ENCODE measurements at places on chromosomes 2 and 18.

- DNase-seq = no peak
Observed at GRCh38 chr2:134170294-134170693, 83.6 kb upstream of the MGAT5 start.

DNA sequence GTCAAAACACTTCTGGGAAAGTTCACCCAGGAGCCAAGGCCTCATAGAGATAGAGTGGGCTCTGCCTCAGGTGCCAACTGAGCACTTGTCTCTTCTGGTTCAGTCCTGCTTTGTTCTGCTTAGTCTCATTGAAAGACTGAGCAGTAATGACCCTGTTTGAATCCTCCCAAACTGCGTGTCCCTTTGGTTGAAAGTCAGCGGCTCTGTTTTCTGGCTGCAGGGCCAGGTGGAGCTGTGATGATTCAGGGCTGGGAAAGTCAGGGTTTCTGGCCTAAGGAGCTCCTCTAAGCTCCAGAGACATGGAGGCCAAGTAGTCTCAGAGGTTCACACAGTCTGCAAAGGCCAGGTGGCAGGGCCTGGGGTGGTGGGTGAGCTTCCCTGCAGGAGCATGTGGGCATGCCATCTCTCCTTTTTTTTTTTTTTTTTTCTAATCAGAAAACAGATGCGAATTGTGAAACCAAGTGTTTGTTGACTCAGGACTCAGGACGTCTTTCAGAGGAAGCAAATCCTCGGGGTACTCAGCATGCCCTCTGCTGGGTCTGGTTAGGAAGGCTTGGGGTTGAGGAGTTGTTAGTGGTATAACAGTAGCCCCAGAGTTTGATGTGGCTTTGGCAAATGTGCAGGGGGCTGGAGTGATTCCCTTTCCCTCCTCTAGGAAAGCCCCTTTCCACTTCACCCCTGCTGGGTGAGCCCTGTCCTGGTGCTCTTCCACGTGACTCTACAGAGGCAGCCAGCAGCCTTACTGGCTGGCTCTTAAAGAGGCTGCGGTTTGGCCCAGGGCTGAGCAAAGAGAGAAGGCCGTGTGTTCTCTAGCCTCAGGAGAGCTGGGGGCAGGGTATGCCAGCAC is 38.3 kb downstream of the TMEM17 start:
- no peak for DNase-seq

DNA sequence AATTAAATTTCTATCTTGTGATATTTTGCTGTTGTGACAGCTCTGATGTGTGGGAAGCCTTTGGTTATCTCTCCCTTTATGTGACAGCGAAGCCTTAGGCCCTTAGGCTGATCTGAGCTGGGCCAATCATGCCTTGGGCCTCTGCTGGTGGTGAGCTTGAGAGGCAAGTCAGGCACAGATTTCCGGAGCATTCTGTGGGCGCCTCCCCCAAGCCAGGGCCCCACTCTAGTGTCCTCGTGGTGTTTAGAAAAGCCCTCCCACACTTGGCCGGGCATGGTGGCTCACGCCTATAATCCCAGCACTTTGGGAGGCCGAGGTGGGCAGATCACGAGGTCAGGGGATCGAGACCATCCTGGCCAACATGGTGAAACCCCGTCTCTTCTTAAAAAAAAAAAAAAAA is 239.8 kb downstream of the SH3RF3 start:
- DNase-seq = no peak

DNA sequence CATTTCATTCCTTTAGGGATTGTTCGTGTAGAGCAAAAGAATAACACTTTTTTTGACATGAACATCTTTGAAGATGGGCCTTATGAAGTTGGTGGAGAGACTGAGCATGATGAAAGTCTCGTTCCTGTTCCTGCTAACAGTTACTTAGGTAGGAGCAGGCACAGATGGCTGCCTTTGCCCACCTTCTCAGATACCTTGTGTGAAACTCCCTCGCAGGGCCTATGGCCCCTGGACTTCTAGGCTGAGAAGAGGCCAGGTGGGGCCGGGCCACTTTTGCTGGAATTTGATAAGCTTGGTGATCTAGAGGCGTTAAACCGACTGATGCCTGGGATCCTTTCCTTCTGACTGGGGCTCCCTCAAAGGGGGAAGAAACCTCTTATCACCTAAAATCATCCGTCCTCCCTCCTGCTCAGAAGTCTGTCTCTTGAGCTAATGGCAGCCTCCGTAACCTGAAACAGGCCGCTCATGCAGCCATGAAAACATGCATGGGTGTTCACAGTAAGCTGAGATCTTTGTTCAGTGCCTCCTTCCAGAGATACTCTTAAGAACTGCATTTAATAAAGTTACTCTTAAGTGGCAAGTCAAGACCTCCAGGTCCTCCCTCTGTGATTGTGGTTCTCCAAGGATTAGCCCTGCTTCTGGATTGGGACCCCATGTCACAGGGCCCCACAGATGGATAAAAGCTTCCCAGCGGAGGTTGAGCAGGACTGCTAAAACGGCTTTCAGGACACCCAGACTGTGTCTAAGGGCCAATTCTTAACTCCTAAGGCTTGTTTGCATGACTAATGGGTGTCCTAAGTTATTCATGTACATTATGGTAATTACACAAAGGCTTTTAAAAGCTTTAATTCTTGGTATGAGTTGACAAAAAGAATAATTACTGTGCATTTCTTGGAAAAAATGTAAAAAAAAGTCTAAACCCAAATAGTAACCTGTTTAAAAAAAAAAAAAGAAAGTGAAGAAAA is 43.9 kb downstream of the ITGA6 start:
- no peak for DNase-seq

DNA sequence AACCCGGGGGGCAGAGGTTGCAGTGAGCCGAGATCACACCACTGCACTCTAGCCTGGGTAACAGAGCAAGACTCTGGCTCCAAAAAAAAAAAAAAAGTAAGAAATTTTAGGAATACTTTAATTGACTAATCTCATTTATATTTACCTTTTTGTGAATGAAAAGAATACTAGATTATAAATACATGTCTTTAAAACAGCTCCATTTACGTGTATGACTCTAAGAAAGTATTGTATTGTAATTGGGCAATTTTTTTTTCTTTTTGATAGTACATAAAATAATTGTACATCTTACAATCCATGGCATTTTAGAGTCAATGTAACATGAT is 8.0 kb downstream of the IL36A start:
- DNase-seq = no peak

GRCh38 chr2:101560780-101561315 is 85.9 kb upstream of the RFX8 start:
- DNase-seq = peak; percentile 77

- peak; percentile 35 for DNase-seq
Observed at GRCh38 chr2:140863713-140864112, 1267.1 kb downstream of the LRP1B start.

DNA sequence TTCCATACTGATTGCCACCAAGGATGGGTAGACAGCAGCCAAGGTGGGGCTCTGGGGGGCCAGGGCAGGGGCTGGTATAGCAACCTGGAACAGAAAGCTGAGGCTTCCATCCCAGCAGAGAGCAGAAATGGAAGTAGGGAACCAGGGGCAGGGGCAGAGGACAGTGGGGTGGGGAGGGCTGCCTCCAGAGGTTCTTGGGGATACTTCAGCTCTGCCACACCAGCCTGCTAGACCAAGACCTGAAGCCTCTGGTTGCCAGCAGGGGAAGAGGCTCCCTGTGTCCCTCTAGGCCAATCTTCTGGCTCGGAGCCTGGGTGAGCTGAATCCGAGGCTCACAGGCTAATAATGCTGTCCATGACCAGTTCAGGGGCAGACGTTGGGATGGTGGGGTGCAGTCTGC is 329.0 kb downstream of the DYSF start:
- no peak for DNase-seq

GRCh38 chr2:112728378-112729175 is 7.8 kb downstream of the NT5DC4 start:
- no peak for DNase-seq

DNA sequence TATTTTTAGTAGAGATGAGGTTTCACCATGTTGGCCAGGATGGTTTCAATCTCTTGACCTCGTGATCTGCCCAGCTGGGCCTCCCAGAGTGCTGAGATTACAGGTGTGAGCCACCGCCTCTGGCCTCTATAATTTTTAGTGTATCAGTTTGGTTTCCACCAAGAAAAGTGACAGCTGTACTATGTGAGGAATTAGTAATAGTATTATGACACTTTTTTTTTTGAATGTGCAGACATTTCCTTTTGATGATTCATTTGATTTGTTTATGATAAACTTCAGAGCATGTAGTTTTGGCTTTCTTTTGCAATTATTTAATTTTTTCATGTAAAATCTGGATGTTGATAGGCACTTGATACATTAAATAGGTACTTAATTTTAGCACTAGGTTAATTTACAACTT is 61.5 kb downstream of the PTPN4 start:
- DNase-seq = no peak

DNA sequence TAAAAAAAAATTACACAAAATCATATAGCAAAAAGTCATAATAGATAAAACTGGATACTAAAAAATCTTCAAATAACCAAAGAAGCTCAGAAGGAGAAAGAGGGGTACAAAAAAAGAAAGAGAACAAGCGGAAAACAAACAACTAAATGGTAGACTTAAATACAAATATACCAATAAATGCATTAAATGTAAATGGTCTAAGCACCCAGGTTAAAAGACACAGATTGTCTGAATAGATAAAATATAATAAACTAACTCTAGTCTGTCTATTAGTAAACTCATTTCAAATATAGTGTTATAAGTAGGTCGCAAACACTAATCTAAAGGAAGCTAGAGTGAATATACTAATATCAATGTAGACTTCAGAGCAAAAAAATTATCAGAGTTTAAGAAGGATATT is 357.4 kb downstream of the METTL4 start:
- DNase-seq = no peak

DNA sequence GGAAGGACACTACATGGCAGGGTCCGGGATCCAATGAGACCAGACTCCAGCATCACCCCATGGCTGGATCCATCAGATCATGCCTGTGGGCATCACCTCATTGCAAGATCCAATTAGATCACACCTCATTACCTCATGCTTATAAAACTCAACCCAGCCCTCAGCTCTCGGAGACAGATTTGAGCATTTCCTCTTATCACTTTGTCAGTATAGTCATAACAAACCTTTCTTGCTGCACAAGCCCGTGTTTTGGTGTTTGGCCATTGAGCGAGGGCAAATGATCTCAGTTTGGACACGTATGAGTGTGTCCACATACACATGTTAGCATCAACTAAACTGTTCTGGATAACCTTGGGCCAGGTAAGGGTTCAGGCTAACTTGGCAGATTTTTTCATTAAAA is 58.8 kb downstream of the CCDC195 start:
- no peak for DNase-seq

DNA sequence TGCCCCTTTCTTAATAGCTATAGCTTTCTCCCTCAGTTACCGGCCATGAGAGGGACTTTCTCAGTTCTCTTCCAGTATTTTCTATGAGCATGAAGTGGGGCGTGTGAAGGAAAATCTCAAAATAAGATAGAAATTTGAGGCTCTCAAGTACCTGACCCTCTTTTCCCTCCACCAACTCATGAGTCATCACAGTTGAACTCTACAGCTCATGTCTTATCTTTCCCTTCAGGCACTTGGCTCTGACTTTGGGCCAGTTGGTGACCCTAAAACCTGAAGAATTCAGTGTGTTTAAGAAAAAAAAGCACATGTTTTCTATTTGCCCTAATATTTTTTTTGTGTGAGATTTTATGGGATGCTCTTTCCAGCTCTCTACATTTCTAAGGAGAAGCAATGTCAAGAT is 896.7 kb upstream of the ZEB2 start:
- no peak for DNase-seq

- no peak for DNase-seq
Observed at GRCh38 chr2:143532061-143532460, 402.8 kb downstream of the ARHGAP15 start.

- peak; percentile 0 for DNase-seq
Observed at GRCh38 chr2:185628985-185629384, 109.6 kb upstream of the FSIP2 start.

DNA sequence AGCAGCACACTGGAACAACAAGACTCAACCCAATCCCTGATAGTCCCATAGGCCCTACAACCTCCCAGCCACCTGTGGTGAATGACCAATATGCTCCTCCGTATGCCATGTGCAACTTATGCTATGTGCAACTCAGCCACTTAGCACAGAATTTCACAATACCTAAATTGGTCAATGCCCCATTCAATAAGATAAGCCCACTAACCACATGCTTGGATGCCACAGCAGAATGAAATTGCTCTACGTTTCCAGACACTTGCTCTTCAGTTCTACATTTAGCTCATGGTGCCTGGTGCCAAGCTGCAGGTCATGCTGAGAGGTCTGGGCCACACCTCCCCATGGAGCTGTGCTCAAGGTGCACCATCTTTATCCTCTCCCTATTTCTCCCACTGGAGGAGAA is 159.8 kb downstream of the EN1 start:
- DNase-seq = no peak

DNA sequence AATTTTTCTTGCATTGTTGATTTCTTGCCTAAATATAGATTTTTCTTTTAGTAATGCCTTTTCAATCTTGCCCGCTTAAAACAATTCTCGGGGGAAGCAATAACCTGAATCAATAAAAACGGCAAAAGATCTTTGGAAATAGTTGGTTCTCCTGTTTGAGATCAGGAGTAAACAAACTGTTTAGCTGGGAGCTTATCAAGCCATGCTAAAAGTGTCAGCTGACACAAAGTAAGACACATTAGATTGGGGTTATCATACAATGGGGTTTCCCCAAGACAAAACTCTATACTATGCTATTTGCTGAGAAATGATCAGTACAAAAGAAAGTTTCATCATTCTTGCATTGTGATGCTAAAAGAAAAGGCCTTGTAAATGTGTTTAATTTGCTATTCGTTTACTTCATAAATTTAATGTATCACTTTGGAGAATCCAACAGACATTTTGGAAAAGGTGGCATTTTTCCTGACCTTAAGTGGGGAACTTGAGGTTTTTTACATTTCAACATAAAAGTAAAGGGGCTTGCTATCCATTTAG is 46.5 kb downstream of the ATIC start:
- no peak for DNase-seq

- DNase-seq = no peak
Observed at GRCh38 chr2:20448246-20448976, 1.5 kb downstream of the RHOB start.

- no peak for DNase-seq
Observed at GRCh38 chr2:145203891-145204290, 684.0 kb upstream of the ZEB2 start.

DNA sequence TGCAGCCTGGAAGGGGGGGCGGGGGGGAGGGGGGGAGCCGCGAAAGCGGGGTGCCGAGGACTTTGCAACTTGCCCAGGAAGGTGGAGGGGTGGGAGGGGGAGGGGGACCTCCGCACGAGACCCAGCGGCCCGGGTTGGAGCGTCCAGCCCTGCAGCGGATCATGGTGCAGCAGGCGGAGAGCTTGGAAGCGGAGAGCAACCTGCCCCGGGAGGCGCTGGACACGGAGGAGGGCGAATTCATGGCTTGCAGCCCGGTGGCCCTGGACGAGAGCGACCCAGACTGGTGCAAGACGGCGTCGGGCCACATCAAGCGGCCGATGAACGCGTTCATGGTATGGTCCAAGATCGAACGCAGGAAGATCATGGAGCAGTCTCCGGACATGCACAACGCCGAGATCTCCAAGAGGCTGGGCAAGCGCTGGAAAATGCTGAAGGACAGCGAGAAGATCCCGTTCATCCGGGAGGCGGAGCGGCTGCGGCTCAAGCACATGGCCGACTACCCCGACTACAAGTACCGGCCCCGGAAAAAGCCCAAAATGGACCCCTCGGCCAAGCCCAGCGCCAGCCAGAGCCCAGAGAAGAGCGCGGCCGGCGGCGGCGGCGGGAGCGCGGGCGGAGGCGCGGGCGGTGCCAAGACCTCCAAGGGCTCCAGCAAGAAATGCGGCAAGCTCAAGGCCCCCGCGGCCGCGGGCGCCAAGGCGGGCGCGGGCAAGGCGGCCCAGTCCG is 540 bp downstream of the SOX11 start:
- no peak for DNase-seq

Measured in suppressor macrophage treated with lipopolysaccharide for 1 hour (primary cell).